ENCODE measurements at places on chromosomes 3 and 15.

- no peak for DNase-seq
Measured at GRCh38 chr3:148840451-148840850, 12.8 kb downstream of the CPB1 start.

- DNase-seq: no peak
Measured at GRCh38 chr3:106619-107018, 89.9 kb upstream of the CHL1 start.

GRCh38 chr3:194935061-194935460 lies 249.4 kb downstream of the FAM43A start:
- DNase-seq: no peak

DNA sequence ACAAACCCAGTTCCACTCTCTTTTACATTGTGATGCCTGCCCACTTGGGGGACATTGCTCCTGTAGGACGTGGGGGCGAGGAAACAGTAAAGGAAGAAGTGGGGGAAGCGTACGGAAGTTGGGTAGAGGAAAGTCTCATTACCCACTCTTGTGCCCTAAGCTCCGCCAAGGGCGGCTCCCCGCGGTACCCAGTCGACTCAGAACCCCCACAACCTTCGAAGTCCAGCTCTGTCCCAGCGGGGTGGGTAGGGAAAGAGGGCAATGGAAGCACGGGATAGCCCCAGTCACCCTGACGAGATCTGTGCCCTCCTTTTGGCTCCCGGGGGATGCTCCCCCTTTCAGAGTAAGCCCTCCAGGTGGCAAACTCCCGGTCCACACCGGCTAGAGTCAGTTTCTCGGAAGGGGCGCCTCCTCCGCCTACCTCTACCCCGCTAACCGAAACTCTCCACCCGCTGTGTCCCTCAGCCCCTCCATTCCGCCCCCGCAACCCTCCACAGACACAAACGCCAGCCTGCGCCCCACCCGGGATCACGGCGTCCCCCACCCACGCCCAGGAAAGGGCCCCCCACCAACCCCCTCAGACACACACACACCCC lies 527 bp downstream of the CSNK1G1 start:
- no peak for DNase-seq

- DNase-seq: no peak
Measured at GRCh38 chr3:165446555-165446954, 250.4 kb upstream of the SLITRK3 start.

DNA sequence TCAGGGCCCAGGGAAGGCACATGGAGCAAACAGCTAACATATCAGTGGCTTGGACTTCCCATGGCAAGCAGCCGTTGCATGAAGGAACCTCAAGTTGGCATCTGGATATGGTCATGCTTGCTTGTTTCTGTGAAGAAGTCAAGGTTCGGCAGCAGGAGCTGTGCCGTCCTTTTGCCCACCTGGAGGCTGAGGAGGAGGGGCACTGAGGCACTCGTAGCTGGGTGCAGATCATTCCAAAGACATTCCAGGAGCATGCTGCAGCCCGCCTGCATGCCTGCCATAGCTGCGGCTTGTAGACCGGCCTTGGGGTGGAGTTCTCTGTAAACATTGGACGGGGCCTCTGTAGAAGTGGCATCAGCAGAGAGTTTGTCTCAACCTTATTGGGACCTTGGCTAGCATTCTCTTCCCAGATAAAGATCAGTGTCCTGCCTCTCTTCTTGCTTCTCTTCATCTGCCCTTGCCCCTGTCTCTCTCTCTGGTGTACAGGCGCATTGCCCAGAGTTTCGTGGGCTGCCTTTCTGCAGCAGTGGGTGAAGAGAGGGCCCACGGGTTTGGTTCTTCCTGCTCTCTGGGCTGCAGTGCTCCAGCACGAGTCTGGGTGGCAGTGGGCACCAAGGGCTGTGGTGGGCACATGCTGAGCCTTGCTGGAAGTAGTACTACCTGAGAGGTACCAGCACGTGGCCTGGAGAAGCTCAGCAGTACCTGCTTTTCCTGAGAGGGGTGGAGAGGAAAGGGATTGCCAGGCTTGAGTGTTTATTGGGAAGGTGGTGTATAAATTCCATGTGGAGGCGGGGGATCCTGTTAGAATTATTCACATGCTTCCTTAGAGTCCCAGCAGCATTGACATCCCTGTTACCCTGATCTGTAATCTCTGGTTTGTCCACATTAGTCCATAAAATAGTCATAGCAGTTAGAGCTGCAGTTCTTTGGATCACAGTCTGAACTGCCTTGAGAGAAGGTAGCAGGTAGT lies 49.4 kb downstream of the CHCHD6 start:
- DNase-seq: peak; percentile 88

- no peak for DNase-seq
Measured at GRCh38 chr3:155070316-155070715, 9.8 kb upstream of the MME start.

DNA sequence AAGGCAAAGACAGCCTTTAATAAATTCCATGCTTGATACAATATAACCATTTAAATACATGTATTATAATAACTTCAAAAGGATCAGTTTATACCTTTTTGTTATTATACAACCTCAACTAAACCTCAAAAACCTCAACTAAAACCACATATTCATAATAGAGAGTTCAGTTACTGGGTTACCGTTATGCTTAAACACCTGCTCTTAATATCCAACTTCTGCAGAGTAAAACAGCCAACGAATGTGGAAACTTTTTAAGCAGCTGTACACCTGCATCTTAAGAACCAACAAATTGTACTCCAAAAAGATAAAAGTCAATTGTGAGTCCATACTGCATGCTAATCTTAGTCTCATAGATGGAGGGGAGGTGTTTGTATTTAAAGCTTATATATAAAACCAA lies 53.5 kb downstream of the TFDP2 start:
- no peak for DNase-seq

DNA sequence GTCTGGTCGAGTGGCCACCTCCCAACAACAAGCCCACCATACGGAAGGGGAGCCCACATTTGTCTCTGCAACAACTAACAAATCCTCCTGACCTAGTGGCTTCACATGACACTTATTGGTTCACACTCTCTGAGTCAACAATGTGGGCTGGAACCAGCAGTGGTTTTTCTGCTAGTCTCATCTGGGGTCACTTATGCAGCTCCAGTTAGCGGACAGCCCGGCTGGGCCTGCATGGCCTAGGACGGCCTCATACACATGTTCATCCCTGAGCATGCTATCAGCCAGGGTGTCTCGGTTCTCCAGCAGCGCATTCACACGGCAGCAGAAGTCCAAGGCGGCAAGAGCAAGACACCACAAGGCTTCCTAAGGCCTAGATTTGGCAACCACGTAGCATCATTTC lies 281.7 kb downstream of the XXYLT1 start:
- DNase-seq: no peak

DNA sequence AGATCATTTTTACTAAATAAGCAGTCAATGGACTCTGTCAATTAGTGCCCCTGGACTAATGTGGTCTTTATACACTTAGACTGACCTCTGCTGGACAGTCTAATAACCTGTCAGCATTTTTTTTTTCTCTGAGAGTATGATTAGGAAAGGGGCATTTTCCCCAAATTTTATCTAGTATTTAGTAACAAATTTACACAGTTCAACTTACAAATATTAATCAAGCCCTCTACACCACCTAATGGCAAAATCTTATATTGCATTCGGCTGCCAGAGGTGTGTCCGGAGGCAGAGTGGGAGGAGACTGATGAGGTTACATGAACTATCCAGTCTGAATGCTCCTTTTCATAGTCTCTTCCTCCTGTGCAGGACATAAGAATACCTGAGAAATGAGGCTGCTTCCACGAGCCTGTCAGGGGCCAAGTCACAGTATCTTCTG lies 36.0 kb upstream of the COLQ start:
- DNase-seq: peak; percentile 77

DNA sequence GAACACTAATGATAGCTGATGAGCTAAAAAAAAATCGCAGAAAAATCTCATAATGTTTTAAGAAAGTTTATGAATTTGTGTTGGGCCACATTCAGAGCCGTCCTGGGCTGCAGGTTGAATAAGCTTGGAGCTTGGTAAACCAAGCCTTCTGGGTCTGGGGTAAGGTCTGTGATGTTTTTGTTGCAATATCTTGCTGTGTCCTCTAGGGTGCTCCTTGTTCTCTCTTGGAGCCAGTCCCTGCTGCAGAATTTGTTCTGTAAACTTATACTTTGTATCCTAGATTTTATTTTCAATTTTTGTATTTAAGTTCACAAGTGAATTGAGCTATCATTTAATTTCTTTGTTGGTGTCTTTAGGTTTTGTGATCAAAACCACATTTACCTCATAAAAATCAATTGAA lies 143.7 kb downstream of the NR1D2 start:
- peak; percentile 43 for DNase-seq

DNA sequence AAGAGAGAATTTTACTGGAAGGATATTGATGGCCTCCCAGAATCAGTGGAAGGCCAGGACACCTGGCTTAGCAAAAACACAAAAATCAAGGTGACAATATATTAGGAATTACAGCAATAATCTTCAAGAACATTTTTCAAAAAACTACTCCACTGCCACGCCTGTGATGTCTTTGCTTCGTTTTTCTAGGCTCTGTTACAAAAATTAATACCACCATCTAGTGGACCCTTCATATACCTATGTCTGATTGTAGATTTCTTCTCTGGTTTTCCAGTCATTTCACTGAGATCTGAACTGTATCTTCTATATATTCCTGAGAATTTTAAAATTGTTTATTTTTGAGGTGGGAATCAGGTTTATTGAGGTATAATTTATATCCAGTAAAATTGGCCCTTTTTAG lies 5.6 kb upstream of the SLC33A1 start:
- peak; percentile 15 for DNase-seq

DNA sequence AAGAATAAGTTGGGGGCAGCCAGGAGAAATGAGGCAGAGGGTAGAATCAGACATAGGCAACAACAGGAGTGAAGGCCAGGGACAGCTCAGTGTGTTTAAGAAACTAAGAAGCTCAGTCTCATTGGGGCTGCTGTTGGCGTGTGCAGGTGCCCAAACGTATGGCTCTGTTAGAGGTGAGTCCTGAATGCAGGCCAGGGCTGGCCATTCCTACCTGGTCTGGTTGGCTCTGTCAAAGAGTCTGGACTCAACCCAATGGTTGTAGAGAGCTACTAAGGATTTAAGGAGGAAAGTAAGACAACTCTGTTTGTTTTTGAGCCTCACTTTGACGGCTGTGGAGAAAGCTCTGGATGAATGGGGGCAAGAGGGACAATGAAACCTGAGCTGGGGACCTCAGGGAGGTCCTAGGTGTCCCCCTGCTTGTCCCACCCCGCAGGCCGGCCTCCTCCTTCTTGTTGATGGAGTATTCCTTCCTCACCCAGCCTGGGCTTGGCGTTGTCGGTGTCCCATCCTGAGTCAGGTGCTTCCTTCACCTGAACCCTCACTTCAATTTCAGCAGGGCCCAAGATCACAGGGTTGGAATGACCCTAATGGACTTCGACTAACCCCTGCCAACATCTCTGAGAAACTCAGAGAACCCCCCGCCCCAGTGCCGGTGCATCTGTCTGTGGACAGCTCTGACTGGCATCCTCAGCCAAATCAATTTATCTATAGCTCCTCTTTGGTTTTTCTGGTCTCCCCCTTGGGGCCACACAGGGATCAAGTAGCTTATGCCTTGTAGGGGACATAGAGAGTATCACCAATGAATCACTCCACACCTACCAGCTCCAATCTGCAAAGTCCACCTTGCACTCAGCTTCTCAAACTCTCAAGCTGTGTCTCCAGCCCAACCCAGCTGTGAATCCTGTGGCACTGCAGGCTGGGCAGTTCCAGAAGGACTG lies 8.3 kb downstream of the ITGA11 start:
- no peak for DNase-seq

- no peak for DNase-seq
Measured at GRCh38 chr3:113754494-113755159, 7.8 kb downstream of the ATP6V1A start.

DNA sequence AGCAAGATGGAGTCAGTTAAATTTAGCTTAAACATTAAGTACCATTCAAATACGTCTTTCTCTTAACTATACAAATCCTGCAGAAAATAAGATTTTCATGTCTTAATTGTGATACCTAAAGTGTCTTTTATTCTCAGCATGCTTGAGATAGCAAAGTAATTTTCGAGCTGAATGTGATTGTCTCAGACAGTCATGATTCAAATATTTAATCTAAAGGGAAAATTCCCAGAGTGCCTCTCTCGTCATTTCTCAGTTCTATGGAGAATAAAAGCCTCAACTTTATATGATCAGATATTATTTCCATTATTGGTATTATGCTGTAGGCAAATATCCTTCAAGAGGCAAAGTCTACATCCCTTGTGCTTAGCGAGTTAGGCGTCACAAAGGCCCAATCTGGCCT lies 589.9 kb downstream of the TAFA4 start:
- no peak for DNase-seq

- DNase-seq: peak; percentile 18
Measured at GRCh38 chr15:89116404-89116803, 28.1 kb downstream of the ABHD2 start.

- no peak for DNase-seq
Measured at GRCh38 chr3:156673732-156674045, 701 bp upstream of the TIPARP start.

GRCh38 chr3:191005790-191006189 lies 143.3 kb upstream of the GMNC start:
- no peak for DNase-seq

- DNase-seq: no peak
Measured at GRCh38 chr3:20013396-20013795, 1.3 kb upstream of the PP2D1 start.

DNA sequence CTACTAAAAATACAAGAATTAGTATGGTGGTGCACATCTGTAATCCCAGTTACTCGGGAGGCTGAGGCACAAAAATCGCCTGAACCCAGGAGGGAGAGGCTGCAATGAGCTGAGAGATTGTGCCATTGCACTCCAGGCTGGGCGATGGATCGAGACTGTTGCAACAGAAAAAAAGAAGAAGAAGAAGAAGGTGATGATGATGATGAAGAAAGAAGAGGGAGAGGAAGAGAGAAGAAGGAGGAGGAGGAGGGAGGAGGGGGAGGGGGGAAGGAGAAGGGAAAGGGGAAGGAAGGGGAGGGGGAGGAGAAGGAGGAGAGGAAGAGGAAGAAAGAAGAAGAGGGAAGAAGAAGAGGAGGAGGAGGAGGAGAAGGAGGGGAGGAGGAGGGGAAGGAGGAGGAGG lies 33.2 kb upstream of the ZNF710 start:
- no peak for DNase-seq

GRCh38 chr15:78951841-78952238 lies 7.0 kb upstream of the CTSH start:
- no peak for DNase-seq

GRCh38 chr3:24182756-24183155 lies 237.7 kb downstream of the NR1D2 start:
- no peak for DNase-seq

DNA sequence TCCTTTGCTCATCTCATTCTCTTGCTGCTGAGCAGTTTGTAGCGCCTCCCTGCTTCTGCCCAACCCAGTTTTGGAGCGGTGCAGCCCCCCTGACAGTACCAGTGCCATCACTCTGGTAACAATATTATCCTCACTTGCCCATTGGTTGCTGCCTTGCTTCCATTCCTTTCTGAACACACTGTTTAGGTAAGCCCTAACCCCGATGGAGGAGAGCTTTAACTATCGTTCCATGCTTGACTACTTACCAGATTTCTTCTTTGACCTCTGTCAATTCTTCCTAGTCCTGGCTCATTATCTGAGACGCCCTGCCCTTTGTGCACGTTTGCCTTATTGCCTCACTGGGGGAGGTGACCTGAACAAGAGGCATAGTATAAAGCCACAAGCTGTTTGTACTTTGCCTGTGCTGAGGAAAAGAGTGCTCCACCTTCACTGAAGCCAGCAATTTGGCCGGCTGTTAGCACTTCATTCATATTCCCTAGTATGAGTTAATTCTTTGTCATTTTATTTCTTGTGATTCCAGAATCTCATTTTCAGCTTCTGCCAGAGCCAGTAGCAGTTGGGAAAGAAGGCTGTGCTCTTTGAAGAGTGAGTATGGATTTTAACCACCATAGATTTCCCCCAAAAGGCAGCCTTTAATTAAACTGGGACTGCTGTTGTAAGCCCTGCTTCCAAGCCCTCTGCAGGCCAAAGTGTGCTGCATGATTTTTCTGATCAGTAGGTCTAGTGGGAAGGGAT lies 11.9 kb downstream of the ABHD6 start:
- no peak for DNase-seq
